Cardiac septum (tissue), 1 donor: ENCODE measurements at places on chromosomes 16 and 17. TPM values are rescaled to one million over a fixed set of nuclear protein-coding genes. Genes with fewer than 3 reads are reported as not detected.

- DNase-seq, result no peak
These were observed 227.2 kb upstream of the MON1B start for GRCh38 chr16:76963614-76964315.

DNA sequence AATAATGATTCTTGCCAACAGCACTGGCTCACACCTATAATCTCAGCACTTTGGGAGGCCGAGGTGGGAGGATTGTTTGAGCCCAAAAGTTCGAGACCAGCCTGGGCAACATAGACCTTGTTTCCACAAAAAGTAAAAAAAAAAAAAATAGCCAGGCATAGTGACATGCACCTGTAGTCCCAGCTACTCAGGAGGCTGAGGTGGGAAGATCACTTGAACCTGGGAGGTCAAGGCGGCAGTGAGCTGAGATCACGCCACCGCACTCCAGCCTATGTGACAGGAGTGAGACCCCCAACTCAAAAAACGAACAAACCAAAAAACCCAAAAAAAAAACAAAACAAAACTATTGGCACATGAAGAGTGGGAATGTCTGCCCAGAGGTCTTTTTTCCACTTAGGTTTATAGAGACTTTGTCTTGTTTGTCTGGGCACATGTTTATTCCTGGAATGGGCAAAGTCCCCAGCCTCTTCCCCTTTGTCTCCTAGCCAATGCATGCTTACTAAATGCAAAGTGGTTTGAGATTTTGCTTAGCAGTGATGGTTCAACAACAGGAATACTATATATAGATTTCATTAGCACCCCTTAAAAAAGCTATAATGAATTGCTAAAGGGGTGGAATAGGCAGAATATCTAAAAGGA, 25.9 kb downstream of the NMT1 start:
- DNase-seq, result no peak

Gene GPRC5B
- total RNA-seq, result 54.1 TPM

DNA sequence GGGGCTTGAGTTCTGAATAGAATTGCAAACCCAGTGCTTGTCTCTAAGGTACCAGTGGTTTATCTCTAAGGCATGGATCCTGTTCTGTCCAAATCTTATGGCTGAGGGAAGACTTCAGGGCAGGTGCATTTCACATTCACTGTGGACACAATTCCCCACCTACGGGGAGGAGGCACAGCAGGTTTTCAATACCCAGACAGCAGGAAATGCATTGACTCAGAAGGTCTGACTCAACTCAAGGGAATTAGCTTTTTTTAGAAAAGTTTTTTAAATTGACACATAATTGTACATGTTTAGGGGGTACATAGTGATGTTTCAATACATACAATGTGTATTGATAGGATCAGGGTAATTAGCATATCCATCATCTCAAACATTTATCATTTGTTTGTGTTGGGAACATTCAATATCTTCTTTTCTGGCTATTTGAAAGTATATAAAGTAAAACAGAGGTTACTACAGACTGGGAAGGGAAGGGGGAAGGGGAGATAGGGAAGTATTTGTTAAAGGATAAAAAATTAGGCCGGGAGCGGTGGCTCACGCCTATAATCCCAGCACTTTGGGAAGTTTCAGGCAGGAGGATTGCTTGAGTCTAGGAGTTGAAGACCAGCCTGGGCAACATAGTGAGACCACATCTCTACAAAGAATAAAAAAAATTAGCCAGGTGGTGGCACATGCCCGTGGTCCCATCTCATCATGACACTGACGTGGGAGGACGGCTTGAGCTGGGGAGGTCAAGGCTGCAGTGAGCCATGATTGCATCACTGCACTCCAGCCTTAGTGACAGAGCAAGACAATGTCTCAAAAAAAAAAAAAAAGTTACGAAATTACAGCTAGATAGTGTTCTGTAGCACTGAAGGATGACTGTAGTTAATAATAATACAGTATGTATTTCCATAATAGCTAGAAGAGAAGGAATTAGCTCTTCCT, 54.9 kb downstream of the RGS9 start:
- DNase-seq, result no peak

DNA sequence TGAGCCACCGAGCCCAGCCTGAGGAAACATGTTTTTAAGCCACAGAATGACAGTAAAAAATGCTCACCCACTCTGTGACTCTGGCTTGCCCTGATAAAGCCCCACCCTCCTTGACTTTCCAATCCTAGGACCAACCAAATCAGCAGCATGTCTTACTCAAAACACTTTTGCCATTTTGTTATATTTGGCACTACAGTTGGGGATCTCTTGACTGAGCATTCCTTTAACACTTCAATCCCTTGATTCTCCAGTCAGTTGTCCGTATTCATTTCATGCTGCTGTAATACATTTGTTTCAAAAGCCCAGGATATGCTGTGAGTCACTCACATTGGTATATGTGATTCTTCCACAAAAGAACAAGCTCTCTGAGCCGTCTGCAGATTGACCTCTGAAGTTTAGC, 8.2 kb downstream of the MYH3 start:
- DNase-seq, result no peak
